ENCODE measurements at places on chromosomes 6 and 20.

DNA sequence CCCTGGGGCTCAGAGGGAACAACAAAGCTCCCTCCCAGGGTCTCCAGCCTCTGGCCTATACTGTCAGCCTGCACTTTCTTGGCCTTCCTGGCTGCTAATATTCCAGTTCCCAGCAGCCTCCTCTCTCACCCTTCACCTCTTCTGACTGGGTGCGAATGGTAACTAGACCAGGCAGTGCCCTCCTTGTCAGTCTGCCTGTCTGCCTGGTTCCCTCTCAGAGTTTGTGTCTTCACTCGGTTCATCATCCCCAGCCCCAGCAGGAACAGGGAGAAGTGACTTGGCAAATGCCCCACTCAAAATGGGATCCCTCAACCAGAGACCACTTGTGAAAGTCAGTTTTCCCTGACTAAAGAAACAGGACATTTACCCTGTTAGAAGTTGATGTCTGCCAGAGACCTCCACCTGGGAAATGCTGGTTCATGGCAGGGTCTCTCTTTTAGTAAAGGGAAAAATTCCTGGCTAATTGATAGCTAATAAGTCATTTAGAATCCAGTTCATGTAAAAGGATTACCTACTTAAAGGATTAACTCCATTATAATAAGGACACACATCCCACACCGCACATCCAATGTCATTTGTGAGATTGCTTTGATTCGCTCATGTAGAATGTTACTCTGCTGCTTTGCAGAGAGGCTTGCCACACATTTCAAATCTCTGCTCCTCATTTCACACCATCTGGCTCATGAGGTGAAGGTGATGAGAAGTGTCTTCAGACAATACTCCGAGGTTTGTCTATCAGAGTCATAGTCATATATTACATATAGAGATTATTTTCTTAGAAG lies 18.6 kb upstream of the MICB start:
- no peak for DNase-seq

DNA sequence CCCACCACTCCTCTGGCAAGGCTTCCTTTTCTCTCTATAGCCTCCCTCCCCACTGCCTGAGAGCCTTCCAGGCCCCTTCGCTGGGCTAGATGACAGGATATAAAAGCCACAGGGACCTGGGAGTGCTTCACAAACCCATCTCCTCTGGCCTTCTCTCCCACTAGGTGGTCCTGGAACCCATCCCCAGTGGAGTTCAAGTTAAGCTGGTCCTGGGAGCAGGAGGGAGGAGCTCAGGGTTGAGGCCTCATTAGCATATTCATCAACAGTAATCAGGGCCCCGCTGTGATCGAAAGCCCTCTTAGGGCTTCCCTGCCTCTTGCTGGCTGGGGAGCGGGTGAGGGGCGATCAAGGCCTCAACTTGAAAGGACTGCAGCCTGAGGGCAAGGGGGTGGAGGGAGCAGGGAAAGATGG lies 9.1 kb downstream of the EBF4 start:
- DNase-seq, result no peak

DNA sequence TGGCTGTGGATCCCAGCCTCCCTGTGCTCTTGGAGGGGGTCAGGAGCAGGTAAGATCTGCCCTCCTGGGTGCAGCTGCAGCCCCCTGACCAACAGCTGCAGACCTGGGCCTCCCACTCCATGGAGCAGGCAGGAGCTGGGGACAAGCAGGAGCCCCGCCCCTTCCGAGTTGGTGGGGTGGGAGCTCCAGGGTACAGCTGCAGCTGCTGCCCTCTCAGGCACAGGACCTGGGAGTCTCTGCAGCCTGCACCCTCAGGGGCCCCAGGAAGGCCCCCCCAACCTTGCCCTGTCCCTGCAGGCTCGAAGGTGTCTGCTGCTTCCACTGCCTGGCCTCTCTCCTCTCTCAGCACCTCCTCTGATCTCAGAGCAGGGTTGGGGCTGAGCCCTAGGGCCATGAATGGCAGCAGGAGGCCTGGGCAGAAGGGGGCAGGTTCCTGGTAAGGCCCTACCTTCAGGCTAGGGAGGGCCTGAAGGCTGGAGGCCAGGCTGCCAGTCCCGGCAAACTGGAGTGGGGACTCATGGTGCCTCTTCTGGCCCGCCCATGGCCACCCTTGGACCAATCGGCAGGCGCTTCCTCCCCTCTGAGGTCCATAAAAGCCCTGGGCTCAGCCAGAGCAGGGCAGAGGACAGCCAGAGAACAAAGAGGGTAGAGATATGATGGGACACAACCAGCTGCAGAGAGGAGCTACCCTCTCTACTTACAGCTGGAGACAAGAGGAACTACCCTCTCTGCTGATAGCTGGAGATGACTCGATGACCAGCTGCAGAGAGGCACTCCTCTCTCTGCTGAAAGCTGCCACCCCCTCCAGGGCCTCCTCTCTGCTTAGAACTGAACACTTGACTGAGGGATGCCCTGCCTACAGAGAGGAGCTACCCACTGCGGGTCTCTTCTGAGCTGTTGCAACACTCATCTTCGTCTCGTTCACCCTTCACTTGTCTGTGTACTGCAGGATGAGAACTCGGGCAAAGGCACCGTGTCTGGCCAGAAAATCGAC lies 7.8 kb upstream of the PACSIN1 start:
- no peak for DNase-seq

DNA sequence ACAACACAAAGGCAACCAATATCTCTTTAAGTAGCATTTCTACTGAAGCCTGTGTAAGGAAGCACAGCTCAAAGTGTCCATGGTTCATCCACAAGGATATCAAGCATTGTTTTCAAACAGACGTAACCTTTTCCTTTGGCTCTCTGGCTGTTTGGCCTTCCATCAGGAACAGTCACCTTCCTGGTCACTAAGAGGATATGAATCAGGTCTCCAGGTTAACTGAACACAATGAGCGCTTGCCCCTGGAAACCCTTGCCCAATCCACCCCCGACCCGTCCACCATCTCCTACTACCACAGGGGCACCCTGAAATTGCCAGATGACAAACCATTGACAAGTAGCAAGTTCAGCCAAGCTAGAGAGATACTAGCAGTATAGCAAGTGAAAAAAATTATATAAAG lies 114.4 kb upstream of the COL21A1 start:
- DNase-seq, result no peak

DNA sequence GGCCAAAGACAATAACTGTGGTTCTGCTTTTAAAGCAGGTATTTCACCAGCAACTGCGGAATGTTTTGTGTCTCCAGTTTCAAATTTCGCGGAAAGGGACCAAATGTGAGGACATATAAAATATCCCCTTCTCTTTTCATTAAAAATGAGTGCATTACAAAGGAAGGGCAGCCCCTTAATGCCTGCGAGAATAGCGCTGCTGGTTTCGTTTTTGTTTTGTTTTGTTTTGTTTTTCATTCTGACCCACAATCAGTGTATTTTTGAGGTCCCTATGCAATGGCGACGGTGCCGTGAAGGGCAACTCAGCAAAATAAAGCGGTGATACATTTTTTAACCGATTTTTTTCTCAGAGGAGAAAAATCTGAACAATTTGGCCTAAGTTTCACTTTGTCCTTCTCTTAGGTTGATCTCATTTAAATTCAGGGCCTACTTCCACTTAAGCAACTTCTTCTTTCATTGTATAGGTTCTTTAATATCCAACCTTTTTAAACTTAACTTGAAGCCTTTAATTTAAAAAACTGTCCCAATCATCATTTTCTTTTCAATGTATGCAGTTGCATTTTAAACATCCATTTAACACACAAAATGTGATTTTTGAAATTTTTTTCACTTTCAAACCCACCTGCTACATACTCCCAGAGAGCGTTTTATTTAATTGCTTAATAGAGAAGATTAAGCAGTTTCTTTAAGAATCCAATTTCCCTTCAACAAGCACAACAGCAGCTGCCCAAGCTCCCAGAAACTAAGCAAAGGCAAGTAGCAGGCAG lies 2.9 kb upstream of the HIVEP2 start:
- no peak for DNase-seq

DNA sequence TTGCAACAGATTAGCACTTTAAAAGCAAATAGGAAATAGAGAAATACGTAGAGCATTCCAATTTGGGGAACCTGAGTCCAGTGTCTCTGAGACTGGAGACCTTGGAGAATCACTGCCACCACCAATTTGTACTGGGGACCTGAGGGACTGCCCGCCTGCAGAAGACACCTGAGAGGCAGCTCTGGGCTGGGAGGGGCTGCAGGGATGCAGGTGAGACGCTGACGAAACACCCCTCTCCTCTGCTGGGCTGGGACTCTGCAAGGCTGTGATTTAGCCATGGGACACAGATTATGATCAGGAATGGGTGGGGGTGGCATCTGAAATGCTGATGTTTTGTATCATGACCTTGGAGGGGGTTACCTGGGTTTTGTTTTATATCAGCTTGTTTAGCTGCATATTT lies 7.0 kb upstream of the APMAP start:
- DNase-seq, result no peak

- no peak for DNase-seq
Measured at GRCh38 chr6:39296745-39297640, 17.2 kb downstream of the KCNK17 start.

All from stimulated activated CD8-positive, alpha-beta memory T cell treated with anti-CD3 and anti-CD28 coated beads, Interleukin-12 subunit alpha, Interleukin-12 subunit beta, amount 100 ng/mL, for 4 hours (primary cell).